ENCODE measurements at places on chromosomes 6 and 20.

- DNase-seq, result no peak
Measured at GRCh38 chr6:12001706-12002435, 10.2 kb upstream of the HIVEP1 start.

DNA sequence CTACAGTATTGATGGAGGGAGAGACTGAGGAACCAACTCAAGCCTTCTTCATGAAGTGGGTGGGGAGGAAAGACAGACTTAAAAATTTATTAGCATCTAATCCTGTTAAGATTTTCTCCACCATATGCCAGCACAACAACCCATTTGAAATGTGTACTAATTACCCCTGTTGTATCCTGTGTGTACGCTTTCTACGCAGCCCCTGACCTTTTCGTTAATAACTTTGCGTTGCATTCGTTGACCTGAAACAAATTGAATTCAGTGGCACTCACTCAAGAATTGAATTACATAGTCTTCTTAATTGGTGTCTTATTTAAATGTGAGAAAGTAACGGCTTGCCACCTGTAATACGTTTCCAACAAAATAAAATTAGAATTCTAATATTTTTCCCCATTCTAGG, 113.9 kb downstream of the LINC00237 start:
- DNase-seq, result no peak

DNA sequence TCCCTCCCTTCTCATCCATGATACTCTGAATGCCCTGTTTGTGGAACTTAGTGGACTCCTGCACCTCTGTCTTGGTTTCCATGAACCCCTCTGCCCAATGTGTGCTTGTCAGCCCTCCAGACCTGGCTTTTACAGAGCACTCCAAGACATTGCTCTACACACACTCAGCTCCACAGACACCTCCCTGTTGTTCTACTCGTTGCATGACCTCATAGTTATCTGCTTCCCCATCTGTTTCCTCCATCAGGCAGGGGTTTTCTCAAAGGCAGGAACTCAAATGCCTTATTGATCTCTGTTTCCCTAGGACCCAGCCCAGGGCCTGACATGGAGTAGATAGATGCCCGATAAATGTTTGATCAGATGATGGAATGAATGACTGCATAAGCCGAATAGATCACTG, 13.3 kb downstream of the PLCG1 start:
- DNase-seq, result peak; percentile 23

DNA sequence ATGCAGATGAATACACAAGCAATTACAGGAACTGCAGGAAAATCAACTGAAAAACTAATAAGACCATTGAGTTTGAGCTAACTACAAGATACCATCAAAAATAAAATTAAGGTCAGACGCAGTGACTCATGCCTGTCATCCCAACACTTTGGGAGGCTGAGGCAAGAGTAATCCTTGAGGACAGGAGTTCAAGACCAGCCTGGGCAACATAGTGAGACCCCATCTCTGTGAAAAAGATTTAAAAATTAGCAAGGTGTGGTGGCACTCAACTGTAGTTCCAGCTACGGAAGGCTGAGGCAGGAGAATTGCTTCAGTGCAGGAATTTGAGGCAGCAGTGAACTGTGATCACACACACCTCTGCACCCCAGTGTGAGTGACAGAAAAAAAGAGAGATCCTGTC, 419.9 kb upstream of the SOX4 start:
- no peak for DNase-seq

DNA sequence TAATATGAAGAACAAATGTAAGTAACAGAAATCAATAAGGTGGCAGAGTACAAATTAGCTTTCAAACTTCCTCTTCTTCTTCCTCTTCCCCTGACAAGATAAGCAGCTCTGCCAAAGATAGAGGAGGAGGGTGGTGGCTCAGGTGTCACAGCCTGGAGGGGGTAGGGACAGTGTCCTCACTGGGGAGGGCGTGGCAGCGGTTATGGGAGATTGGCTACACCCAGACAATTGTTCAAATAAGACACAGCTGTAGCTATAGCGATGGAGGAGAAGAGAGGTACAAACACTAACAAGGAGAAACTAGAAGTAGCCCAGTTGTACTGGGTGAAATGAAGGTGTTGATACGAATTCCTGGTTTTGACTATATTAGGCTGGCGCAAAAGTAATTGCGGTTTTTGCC, 198.5 kb downstream of the TBXT start:
- no peak for DNase-seq

GRCh38 chr6:126064257-126064747, 78.0 kb downstream of the TRMT11 start:
- DNase-seq, result no peak

DNA sequence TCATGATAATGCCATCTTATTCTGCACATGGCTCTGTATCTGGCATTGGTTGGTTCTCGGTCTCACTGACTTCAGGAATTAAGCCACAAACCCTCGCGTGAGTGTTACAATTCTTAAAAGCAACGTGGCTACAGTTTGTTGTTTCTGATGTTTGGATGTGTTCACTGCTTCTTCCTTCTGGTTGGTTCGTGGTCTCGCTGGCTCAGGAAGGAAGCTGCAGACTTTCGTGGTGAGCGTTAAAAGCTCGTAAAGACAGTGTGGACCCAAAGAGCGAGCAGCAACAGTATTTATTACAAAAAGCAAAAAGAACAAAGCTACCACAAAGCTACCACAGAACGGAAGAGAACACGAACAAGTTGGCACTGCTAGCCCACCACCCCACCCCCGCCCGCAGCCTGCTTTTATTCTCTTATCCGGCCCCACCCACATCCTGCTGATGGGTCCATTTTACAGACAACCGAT, 51.1 kb downstream of the MYLIP start:
- DNase-seq, result no peak

- no peak for DNase-seq
Measured at GRCh38 chr6:162055365-162055764, 672.2 kb downstream of the PRKN start.

GRCh38 chr20:54920491-54920890, 445.1 kb downstream of the DOK5 start:
- DNase-seq, result no peak

- no peak for DNase-seq
Measured at GRCh38 chr6:1336246-1336843, 24.4 kb downstream of the FOXQ1 start.

- no peak for DNase-seq
Measured at GRCh38 chr6:53294095-53294494, 54.7 kb downstream of the ELOVL5 start.

- DNase-seq, result peak; percentile 89
Measured at GRCh38 chr6:144899161-144899560, 614.0 kb downstream of the UTRN start.

DNA sequence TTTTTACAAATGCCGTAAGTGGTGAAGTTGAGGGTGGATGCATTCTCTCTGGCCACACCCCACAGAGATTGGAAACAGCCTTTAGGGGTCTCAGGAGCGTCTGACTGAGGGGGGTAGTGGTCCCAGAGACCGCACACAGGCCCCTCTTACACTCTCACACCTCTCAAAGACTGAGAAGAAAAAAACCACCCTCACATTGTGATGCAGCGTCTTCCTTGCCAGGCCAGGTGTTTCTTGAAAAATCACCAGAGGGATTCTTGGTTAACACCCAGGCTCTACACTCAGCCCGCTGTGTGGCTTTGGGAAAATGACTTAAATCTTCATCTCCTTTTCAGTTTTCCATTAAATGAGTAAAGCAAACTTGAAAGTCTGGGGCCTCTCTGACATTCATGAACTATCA, 115.8 kb upstream of the SPTLC3 start:
- DNase-seq, result no peak

DNA sequence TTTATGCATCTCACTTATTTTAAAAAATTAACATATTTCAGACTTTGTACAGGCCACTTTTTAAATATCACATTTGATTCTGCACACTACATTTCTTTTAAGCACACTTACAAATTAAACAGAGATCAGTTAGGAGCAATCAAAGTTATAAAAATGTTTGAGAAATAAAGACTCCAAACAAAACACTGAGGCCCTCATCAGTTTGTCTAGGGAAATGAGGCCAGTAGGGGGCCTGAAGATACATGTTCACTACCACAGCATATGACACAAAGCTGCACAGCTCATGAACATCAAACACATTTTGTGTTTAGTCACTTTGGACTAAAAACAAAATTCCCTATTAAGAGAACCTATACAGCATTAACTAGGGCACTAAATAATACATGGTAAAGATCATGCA, 180.5 kb downstream of the PDE7B start:
- peak; percentile 83 for DNase-seq

- no peak for DNase-seq
Measured at GRCh38 chr6:43184268-43184985, 2.4 kb downstream of the CUL9 start.

DNA sequence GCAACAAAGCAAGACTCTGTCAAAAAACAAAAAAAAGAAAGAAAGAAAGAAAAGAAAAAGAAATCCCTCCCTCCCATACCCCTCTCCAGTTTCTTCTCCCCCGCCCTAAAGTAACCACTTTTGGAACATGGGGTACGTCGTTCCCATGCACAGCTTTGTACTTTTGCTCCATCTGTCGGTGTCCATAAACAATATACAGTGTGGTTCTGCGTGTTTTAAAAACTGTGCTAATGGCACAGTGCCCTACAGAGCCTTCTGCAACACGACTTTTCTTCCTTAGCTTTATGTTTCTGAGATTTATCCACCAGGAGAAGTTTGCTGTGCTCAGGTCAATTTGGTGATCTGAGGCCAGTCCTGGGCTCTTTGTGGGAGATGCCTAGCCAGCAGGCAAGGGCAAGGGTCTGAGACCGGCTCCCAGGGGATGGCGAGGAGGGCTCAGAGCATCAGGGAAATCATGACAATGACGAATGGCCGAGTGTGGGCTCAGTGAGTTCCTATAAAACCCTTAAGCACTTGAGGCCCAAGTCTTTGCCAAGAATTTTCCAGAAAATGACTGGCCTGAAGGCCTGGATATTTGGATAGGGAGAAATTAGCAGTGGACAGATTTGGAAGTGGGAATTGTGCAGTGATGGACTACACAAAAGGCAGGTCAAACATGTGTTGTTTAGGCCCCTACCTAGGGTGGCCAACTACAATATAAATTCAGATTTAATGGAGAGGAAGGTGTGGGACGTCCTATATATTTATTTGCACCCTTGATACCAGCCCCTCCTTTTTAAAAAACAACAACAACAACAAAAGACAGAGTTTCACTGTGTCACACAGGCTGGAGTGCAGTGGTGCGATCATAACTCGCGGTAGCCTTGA, 1.9 kb upstream of the BCAS4 start:
- DNase-seq, result no peak

GRCh38 chr6:119110601-119111548, 32.4 kb upstream of the FAM184A start:
- peak; percentile 66 for DNase-seq

- peak; percentile 76 for DNase-seq
Measured at GRCh38 chr6:151807513-151808370, at the start of gene ESR1. TSS of gene ESR1 (plus strand) at chr6:151807682. CDS start at chr6:151807913, 231 bp downstream.

- DNase-seq, result no peak
Measured at GRCh38 chr20:41567615-41568014, 50.6 kb downstream of the CHD6 start.

DNA sequence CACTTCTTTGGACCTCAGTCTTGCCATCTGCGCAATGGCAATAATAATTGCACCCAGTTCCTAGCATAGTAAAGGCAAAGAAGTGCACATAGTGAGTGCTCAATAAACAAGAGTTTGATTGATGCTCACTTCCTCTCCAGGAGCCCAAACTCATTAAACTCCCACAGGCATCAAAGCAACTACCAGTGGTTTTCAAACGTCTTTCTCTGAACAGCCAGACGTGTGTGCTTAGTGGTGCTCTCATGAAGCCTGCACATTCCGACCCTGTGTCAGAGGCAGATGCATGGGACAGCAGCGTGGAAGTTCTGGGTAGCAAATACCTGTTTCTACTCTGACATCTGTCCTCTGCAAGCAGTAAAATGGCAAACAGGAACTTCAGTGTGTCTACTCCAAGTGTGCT, 146.3 kb upstream of the MAFB start:
- DNase-seq, result no peak

- DNase-seq, result peak; percentile 32
Measured at GRCh38 chr6:90179190-90180169, 117.2 kb downstream of the BACH2 start.

DNA sequence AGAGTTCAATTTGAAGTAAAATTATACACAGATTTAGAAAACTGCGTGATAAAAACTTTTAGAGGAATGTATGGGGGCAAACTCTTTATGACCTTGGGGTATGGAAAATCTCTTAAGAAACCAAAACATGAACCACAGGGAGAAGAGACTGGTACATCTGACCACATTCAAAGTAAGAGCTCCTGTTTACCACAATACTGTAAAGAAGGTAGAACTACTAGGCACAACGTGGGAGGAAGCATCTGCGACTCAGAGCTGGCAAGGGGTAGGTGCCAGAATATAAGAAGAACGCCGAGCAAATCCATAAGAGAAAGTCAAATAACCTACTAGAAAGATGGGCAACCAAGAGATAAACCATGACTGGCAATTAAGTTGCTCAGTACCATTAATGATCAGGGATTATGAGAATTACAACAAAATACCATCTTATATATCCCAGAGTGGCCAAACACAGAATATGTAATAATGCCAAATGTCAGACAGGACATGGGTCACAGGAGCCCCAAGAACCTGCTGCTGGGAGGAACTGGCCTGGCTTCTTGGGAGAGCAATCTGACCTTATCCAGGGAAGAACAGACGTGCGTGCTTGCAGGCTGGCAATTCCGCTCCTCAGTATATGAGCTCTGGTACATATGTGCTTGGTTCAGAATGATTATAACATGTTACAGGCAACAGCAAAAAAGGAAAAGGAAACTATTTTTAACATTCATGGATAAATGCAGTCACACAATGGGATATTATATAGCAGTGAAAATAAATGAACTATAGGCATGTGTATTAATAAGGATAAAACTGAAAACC, 50.2 kb downstream of the INSM1 start:
- DNase-seq, result no peak

DNA sequence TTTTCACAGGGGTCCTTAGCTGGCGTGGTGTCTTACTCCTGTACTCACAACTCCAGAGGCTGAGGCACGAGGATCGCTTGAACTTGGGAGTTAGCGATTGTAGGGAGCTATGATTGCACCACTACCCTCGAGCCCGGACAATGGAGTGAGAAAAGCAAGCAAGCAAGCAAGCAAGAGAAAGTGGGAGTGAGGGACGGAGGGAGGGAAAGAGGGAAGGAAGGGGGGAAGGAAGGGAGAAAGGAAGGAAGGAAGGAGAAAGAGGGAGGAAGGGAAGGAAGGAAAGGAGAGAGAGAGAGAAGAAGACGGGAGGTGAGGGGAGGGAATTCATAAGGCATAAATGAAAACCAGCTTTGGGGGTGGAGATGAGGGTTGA, 120.5 kb downstream of the TRIM27 start:
- DNase-seq, result no peak

DNA sequence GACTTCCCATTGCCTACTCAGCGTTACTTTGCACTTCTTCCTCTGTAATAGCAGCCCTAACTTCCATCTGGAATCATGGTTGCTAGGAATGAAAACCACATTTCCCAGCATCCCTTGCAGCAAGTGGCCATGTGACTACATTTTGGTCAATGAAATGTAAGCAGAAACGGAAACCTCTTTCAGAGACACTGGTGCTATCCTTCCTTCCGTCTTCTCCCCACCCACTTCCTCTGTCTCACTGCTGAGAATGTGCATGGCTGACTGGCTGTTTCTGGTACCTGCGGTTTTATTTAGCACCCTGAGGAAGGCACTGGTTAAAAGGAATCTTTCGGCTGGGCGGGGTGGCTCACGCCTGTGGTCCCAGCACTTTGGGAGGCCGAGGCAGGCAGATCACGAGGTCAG, 107.4 kb downstream of the SCML4 start:
- peak; percentile 51 for DNase-seq

Measured in fibroblast of mammary gland (primary cell).